ENCODE measurements at places on chromosomes 12 and 14.
A peak's percentile ranks its signal among the peaks of the same experiment; 100 is the strongest.

DNA sequence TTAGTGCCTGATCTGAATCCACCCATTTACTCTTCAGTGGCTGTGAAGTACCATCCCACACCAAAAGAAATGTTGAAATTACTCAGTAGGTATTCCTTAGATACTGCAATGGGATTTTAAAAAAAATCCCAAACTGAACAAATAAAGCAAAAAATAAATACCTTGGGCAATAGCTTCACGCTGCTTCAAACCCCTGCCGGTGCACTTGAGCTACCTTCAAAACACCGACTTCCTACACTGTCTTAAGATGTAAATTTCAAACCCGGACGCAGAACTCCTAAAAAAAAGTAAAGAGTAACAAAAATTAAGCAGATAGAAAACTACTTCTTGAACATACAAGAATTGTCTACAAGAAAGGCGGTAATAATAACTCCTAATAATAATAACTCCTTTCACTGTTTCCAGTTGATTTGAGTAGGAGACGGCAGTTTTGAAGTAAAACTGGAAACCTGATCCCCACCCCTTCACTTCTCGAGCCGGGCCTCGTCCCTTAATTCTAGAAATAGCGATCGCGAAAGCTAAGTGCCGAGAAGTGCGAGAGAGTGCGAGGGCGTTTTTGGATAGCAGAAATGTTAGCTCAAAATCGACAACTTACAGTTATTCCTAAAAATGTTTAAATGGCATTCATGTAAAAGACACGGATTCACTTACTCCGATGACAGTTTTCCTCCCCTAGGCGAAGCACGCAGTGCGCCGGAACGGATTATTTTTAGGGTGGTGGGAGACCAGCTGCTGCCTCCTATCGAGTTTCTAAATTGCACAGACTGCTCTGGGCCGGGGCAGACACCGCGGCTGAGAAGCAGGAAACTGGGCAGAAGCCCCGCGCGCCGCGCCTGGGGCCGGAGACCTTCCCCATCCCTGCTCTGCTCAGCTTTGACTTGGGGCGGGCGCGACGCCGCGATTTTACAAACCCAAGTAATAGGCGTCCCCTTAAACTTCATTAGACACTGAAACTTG lies at the start of gene ABCC9:
Gene ABCC9 (minus strand): TSS at position 878 of the 957 bp plus-strand sequence. CDS start 4,752 bp downstream, outside the sequence.
- peak; percentile 48 for DNase-seq

DNA sequence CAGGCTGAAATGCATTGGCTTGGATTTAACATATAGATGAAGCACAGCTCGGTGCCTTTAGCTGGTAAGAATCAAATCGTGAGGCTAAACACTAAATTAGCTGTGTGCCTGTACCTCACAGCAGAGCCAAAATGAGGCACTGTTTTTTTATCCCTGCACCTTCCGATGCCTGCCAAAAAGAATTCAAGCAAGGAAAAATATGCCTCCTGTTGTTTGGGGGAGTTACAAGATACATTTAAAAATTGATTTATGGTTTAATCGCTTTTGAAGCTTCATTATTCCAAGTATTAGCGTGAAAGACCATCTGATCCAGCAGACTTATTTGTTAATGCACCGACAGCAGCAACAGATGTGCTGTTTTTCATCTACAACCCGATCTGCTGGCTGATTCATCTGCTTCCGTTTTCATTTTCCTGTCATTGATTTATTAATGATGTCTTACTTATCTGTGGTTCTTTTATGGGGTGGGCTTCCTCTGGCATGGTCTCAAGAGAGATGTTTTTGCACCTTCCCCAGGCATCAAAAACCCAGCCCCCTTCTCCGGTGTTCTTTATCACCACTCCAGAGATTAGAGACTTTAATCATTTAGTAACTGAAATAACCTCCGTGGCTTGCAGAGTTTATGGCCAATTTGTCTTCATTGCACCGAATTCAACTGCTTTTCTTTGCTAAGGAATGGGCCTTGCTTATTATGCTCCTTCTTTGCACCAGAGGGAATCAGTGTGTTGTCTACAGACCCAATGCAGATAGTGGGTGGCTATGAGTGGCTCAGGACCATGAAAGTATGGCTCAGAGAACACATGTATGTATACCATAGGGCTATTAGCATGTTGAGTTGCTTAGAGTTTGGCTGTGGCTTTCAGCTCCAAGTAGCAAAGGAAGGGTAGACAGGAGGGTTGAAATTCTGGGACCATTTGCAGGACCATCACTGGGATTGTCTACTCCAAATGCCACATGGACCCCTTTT lies 166.8 kb upstream of the TMEM260 start:
- DNase-seq, result no peak

DNA sequence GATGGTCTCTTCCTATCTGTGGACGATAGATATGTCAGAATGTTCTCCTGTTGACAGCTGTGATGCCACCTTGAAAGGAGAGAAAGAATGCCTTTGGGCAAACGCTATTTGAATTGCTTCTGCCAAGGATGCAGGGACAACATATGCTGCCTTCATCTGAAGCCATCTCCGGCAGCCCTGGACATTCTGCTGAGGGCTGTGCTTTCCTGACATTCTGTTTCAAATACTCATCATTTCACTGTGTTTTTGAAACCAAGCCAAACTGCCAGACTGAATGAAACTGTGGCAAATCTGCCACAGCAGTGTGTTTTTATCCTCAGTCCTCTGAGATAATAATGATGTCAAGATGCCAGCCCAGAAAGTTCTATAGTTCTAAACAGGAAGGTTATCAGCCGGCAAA lies 85.8 kb upstream of the BCAT1 start:
- DNase-seq, result no peak

- DNase-seq, result peak; percentile 87
These were observed 840 bp downstream of the PNP start for GRCh38 chr14:20469890-20470602.

DNA sequence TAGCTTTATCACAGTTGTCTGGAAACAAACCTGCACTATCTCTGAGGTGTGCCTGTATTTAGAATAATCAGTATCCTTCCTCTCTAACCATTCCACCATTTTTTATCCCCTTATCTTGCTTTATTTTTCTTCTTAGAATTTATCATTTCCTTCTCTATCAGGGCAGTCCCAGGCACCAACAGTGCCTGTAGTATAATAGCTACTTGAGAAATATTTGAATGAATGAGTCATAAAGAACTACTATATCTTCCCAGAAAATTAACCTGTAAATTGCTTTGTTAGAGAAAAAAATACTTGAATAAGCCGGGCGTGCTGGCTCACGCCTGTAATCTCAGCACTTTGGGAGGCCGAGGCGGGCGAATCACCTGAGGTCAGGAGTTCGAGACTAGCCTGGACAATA lies 21.2 kb upstream of the FOXJ2 start:
- DNase-seq, result no peak

GRCh38 chr12:4245446-4245845 lies 28.1 kb upstream of the CCND2 start:
- no peak for DNase-seq

DNA sequence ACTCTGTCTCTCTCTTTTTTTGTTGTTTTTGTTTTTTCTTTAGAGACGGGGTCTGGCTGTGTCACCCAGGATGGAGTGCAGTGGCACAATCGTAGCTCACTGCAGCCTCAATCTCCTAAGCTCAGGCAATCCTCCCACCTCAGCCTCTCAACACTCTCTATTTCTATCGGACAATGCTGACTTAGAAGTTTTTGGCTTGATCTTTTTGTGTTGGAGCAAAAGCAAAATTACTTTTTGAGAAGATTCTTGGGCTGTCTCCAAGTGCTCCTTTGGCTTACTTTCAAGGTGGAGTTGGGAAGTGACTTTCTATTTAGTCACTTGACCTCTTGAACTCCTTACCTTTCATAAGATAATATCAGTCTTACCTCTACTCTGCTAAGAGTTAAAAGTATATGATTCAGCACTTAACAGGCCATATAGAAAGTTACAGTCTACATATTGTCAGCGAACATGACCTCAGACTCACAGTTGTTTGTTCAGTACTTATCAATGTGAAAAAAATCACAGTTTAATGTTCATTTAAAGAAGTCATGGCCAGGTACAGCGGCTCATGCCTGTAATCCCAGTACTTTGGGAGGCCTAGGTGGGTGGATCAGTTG lies 15.4 kb upstream of the MIA2 start:
- peak; percentile 66 for DNase-seq

- peak; percentile 99 for DNase-seq
These were observed 55.0 kb upstream of the BICD1 start for GRCh38 chr12:32051511-32052211.

- DNase-seq, result no peak
These were observed 67.7 kb downstream of the CALM1 start for GRCh38 chr14:90464481-90464880.

- DNase-seq, result no peak
These were observed 13.9 kb downstream of the DUSP16 start for GRCh38 chr12:12548713-12549112.

DNA sequence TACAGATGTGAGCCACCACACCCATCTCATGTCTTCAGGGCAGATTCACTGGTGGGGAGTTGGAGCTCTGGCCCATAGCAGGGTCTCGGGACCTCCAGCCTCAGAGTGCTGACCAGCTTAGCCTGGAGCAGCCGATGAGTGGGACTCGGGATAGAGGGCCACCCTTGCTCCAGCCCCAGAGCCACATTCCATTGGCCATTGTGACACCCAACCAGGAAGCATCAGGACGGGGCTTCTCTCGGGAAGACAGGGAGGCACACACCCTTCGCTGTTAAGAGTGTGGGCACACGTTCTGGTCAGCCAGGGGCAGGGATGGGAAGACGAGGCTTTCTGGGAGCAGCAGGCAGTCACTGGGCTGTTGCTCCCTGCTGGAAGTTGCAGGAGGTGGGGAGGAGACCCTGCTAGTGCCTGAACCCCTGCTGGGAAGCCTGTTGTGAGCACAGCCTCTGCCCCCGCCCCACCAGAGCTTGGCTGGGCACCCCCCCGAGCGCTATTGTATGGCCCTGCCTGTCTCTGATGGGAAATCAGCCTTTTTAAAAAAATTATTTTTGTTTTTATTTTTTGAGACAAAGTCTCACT lies 1.6 kb downstream of the ADGRD1 start:
- no peak for DNase-seq

- no peak for DNase-seq
These were observed 158.5 kb downstream of the ZFP36L1 start for GRCh38 chr14:68634332-68634731.

- no peak for DNase-seq
These were observed 183.4 kb downstream of the SLC25A21 start for GRCh38 chr14:36988989-36989388.

DNA sequence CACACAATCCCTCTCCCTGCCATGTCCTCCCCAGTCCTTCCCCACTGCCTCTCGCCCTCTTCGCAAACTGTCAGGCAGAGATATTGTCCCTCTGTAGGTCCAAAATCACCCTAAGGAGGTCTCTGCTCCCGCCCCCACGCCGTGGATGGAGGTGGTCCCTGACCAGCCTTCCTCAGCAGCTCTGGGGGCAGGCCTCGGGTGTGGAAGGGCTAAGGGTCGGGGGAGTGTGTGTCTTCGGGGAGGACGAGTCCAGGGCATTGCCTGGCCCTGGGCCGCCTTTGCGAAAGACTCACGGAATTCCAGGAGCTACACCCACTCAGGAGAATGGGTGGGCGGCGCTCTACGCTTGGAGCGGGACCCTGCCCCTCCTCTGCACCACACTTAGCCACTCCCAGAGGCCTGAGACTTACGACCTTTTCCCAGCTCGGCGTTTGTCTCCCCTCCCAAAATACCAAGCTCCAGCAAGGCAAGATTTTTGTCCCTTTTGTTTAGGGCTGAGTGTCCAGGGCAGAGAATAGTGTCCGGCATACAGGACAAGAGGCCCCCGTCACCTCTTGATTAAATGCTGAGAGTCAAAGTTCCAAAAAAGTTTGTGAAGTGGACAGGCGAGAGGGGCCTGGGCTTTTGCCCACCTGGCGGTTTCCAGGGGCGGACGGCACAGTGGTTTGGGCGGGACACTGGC lies 881 bp downstream of the PYGL start:
- DNase-seq, result peak; percentile 61
